ENCODE measurements at places on chromosomes 12 and 14. TPM values are rescaled to one million over a fixed set of nuclear protein-coding genes. Genes with fewer than 3 reads are reported as not detected.
A peak's percentile ranks its signal among the peaks of the same experiment; 100 is the strongest.

The CIROP gene
- not detected for total RNA-seq

- no peak for DNase-seq
Measured at GRCh38 chr12:57545809-57546437, 1.1 kb downstream of the DCTN2 start.

GRCh38 chr12:3102771-3103410, 25.7 kb downstream of the TSPAN9 start:
- no peak for DNase-seq

DNA sequence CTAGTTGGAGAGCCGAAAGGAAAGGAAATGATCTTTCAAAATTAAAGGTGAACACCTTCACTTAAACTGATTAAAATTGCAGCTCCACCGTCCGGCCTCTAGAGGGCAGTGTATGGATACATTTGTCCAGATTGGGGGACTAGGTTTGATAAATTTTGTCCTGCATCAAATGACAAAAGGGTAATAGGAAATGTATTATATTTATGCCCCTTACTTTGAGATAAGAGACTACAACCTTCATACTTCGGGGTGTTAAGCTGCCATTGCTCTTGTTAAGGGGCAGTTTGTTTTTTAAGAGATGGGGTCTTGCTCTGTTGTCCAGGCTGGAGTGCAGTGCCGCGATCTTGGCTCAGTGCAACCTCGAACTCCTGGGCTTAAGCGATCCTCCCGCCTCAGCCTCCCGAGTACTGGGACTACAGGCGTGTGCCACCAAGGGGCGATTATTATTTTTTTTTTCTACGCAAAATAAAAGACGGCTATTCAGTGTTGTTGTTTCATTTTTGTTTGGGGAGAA, 818 bp upstream of the SUOX start:
- peak; percentile 50 for DNase-seq

DNA sequence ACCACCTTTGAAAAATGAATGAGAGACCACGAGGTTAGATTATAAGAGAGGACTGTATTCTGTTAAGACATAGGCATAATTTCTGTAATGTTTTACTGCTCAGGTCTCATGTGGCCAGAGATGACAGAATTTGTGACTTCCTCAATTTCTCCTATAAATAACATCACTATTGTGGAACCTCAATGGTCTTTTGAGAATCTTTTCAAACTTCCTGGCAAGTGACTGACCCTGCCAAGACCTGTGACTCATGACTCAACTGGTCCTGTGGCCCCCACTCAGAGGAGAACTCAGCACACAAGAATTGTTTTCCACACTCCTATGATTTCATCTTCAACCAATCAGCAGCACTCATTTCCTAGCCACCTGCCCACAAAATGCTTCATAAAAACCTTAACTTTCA, 508.2 kb upstream of the ATP2B1 start:
- DNase-seq = no peak

GRCh38 chr12:84070292-84070691, 842.3 kb downstream of the SLC6A15 start:
- DNase-seq = no peak
